ENCODE measurements at places on chromosomes 12 and 14.

GRCh38 chr14:87567618-87568295, 425.2 kb downstream of the GALC start:
- DNase-seq = no peak

DNA sequence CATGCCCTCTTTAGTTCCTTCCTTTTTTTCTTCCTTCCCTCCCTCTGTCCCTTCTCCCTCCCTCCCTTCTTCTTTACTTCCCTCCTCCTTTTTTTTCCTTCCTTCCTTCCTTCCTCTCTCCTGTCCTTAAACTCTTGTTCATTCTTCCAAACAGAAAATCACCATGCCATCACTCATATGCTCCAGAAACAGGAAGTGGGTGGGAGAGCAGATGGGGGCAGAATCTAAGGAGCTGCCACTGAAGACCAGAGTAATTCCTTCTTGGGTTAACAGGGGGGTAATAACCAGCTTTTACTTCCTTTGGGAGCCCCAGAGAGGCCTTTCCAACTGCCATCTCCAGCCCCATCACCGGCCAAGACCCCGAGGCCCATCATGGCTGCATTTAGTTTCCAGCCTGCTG, 51.2 kb downstream of the SVOP start:
- no peak for DNase-seq

DNA sequence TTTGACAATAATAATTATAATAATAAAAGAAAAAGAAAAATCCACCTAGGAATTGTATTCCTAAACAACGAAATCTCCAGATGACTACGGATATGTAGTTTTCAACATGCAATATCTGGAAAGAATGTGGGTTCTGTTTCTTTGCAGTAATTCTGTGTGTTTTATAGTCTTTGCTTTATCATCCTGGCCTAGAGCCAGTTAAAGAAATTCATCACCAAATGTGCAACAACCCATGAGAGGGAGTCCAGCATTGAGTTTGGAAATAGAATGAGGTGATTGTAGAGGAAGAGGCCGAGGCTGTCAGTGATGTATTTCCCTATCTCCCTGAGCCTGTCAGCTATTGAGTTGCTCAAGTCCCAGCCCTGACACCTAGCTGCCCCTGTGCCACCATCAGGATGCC, 200.5 kb upstream of the DCN start:
- no peak for DNase-seq

GRCh38 chr14:87199381-87199780, 793.6 kb downstream of the GALC start:
- no peak for DNase-seq

DNA sequence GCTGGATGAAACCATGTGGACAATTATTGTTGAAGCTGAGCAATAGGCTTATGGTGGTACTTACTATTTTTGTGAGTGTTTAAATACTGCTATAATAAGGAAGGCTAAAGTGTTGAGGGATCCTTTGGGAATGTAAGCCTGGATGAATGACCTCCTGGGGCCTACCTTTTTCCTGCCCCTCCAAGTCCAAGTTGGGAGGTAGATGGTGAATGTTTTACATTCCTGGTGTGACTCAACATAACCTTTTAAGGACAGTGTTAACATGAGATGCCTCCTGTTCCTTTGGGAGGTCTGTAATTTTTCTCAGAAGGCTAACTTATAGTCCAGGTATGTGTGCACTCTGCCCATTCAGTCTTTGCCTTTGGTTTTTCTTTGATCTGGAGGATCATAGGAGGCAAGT, 315.9 kb downstream of the NRXN3 start:
- DNase-seq = no peak

- DNase-seq = no peak
Observed at GRCh38 chr12:19151298-19151697, 21.8 kb downstream of the PLEKHA5 start.

DNA sequence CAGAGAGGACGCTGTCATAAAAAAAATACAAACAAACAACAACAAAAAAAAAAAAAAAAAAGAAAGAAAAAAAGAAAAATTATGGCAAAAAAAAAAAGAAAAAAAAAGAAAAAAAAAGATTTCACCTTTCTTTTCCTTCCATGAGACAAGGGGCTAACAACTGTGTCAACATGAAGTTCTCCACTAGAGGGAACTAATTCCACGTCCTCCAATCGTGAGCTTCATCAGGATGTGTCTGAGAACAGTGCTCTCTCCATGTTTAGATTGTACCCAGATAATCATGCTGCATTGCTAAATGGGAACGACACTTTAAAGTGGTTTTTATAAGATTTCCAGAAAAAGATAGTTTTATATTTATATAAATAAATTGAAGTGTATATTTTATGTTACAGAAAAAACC, 96.2 kb upstream of the PTPRB start:
- no peak for DNase-seq

- no peak for DNase-seq
Observed at GRCh38 chr12:83954071-83954789, 958.4 kb downstream of the SLC6A15 start.

- no peak for DNase-seq
Observed at GRCh38 chr14:104367866-104368750, 211.5 kb upstream of the C14orf180 start.

GRCh38 chr12:66109056-66109455, 21.5 kb downstream of the LLPH start:
- DNase-seq = no peak

DNA sequence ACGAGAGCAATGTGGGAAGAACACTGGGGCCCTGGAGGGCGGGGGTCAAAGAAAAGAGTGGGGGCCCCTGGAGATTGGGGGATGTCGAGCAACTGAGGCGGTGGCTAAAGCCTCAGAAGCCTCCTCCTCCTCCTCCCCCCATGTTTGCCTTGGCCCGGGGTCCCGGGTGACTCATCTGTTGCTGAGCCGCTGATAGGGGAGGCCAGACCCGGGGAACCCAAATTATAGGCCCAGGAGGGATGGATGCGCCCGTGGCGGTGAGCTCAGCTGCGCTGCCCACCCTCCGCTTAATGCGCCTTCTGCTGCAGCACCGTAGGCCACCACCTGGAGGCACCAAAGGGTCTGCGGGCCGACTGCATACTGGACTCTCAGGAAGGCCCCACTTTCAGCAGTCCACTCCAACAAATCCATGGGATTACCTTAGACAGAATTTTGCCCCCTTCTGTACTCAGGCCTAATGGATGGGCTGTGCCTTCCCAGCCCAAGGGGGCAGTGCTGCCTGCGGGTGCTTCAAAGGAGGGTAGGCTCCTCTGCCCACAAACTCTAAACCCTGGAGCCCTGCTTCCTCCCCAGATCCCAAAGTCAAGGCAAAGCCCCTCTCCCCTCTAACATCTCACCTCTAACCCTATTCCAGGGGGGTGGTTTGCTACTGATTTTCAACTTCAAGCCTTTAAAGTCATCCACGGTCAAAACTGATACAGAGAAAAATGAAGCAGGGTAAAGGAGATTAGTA, 2.6 kb upstream of the WNT10B start:
- no peak for DNase-seq

DNA sequence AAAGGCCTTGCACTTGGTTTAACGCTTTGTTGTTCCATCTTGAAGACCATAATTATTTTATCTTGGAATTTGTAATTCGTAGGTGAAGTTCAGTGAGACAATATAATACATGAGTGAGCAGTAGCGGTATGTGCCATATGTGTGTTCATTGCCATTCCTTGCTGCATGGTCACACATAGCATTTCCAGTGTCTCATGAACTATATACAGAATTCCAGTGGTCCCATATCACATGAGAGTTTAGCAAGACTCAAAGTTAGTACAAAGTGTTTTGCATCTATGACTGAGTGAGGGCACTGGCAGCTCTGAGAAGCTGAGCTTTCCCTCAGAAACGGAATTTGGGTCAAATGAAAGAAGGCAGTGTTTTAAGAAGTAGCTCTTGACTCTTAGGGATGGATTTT, 359.8 kb downstream of the FOXG1 start:
- DNase-seq = no peak

DNA sequence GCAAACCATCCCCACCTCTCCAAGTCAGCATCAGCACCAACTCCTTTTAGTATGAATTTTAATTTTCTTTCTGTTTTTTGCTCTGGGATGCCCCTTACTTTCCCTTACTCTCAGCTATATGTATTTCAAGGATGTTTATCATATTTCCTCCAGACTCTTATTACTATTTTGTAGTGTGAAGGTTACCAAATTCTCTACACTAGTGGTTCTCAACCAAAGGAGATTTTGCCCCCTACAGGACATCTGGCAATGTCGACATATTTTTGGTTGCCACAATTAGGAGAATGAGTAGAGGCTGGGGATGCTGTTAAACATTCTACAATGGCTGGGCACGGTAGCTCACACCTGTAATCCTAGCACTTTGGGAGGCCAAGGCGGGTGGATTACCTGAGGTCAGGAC, 29.1 kb upstream of the SOS2 start:
- DNase-seq = no peak

DNA sequence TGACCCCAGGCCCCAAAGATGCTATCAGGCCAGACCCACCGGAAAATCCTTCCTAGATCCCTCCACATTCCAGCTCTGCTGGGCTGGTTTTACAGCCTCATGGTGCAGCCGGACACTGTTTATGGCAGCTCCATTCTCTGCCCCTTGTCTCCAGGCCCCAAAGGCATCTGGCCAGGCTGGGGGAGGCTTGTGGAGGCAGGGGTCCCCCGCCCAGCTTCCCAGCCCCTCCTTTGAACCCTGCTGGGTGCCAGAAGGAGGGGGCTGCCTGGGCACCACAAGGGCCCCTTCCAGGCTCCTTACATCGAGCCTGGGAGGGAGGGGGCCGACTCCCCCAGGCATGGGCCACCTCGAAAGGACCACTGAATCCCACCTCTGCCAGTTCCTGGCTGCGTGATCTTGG, 19.8 kb upstream of the SMUG1 start:
- no peak for DNase-seq

- no peak for DNase-seq
Observed at GRCh38 chr12:37543966-37544668, 772.5 kb upstream of the ALG10B start.

DNA sequence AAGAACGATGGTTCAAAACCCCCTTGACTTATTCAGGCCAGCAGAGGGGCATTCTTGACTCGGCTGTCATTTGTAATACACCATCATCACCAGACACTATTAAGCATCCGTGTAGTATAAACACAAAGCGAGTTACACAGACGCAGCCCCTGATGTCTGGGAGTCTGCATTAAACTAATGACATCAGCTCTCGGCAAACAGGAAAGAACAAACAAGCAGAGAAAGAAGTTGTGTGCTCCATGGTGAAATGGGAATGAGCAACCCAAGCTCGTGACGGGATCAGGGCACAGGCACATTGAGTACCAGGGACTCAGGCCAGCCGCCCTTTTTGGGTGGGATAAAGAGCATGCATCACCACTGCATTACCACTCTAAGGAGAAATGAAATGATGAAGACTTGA, 460.1 kb downstream of the MED13L start:
- no peak for DNase-seq

GRCh38 chr12:94178882-94179281, 30.5 kb downstream of the PLXNC1 start:
- no peak for DNase-seq

DNA sequence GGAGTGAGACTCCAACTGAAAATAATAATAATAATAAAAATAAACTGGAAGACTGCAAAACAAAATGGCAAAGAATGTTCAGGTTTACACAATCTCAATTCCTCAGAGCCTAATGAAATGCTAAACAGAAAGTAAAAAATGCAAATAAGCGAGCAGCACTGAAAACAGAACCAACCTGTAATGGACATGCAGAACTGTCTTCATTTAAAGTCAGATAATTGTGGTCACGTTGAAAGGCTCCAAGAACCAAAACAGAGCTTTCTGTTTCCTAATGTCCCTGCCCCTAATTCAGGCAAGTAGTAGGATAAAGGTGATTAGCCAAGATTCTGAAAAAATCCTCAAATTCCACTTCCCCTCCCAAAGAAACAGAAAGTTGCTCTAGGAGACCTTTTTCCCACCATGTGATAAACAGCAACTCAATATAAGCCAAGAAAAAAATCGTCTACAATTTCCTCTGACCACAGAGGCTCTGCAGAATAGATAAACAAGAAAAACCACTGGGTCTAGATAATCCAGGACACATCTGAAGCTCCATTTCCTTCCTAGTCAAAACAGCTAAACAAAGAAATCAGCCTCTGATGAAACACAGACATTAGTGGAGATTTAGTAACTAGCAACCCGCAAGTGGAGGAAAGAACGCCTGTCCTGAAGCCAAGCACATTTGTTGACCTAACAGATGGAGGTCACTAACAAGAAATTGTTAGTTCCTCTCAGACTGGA, 3.0 kb downstream of the MIS18BP1 start:
- DNase-seq = no peak

- no peak for DNase-seq
Observed at GRCh38 chr12:43501703-43502102, 50.3 kb downstream of the ADAMTS20 start.

- DNase-seq = no peak
Observed at GRCh38 chr12:131910302-131911027, 16.0 kb downstream of the ULK1 start.

DNA sequence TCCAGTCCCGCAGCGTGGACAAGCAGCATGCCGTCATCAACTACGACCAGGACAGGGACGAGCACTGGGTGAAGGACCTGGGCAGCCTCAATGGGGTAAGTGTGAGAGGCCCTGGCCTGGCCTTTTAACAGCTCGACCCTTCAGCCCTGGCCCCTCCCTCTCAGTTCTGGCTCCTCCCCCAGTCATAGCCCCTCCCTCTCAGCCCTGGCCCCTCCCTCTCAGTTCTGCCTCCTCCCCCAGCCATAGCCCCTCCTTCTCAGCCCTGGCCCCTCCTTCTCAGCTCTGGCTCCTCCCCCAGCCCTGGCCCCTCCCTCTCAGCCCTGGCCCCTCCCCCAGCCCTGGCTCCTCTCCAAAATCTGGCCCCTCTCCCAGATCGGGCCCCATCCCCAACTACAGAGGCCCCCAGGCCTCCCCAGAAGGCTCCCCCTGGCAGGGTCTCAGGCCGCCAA, 11.2 kb downstream of the CEP170B start:
- DNase-seq = no peak

GRCh38 chr12:49868952-49869815, 26.3 kb upstream of the BCDIN3D start:
- DNase-seq = no peak
